ENCODE measurements at places on chromosomes 13 and 19.

- DNase-seq = no peak
These were observed 70.9 kb upstream of the WASF3 start for GRCh38 chr13:26486550-26486949.

DNA sequence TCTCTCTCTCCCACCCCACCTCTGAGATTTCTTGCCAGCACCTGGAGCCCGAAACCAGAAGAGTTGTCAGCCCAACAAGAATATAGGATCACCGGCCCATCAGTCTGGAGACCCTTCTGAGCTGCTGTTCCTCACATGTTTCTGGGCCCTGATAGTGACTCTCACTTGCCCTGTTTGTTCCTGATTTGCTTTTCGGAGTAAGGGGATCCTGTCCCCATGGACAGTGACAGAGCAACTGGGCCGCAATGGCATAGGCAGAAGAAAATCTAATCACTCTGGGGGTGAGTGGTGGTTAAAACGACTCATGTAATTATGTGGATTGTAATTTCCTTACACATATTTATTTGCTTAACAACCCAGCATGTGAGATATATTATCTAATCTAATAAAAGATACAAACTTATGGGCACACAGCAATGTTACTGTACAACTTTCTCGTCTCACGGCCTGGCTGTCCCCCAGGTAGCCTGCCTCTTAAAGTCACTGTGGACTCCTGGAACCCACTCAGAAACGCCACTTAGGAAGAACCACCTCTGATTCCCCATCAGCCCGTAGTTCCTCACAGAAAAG, 663 bp upstream of the SMAD9 start:
- DNase-seq = peak; percentile 6

- DNase-seq = no peak
These were observed 88.7 kb upstream of the USP29 start for GRCh38 chr19:57031106-57031505.

DNA sequence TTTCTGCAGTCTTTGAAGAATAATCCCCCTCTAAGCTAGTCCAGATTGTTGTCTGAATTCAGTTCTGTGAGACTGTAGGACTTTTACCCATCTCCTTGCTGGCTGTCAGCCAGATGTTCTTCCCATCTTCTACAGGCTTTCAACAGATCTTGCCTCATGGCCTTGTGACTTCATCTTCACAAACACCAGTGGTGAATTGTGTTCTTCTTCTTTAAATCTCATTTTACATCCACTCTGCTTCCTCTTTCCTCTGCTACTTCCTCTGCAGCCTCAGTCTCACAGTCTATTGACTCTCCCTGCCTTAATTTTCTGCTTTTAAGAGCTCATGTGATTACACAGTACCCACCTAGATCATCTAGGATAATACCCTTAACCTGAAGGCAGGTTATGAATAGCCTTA, 859.0 kb upstream of the SLITRK1 start:
- DNase-seq = no peak

DNA sequence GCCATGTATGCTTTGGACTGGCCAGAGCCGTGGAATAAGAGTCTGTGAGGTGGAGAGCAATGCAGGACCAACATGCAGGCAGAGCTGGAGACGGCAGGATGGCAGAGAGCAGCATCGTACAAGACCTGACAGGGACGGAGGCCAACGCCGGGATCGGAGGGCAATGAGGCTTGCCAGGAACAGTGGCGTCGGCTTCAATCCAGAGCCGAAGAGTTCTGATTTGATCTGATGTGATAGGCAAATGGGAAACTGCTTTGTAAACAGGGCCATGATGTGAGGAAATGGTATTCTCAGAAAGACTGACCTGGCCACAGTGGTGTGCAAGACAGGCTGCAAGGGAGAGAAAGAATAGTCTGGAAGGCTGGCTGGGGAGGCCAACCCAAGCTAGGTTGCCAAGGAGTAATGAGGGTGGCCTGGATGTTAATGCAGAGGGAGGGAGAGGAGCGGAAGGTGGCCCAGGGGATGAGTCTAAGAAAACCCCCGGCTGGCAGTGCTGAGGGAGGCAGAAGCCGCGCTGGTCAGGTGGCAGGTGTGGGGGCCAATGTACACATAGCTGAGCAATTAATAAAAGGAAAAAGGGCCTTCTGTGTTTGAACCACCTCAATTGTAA, 26.7 kb downstream of the RCBTB2 start:
- DNase-seq = no peak

DNA sequence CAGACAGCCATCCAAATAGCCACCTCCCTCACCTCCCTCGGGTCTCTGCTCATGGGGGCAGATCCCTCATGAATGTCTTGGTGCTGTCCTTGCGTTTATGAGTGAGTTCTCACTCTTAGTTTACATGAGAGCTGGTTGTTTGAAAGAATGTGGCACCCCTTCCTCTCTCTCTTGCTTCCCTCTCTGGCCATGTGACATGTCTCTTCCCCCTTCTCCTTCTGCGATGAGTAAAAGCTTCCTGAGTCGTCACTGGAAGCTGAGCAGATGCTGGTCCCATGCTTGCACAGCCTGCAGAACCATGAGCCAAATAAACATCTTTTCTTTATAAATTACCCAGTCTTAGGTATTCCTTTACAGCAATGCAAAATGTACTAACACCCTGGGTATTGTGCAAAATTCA, 208.7 kb downstream of the LACC1 start:
- DNase-seq = no peak

DNA sequence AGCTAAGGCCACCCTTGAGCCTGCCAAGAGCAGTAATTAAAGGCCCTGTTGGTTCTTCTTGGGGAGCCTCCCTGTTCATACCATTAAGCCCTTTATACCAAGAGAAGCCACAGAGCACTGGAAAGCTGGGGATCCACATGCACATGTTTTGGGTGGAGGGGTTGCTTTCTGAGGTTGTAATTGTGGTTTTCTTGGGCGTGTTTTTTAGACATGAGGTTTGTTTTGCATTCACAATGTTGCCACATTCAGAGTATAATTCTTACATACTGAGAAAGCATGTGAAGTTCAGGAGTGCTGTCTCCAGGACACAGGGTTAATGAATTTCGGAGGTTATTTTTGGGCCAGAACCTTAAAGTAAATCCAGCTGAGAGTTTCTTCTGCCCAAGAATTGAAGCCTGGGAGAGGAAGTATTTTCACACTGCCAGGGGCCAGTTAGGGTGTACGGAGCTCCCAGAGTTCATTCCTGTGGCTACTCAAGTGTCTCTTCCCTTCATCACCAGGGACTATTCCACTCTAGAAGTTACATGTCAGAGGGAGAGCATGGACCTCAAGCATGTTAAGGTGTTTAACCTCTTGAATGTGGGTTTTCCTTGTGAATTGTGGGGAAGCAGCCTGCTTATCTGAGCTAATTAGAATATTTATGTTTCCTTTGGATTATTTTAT, 37.0 kb downstream of the ZNF136 start:
- DNase-seq = no peak

- peak; percentile 100 for DNase-seq
These were observed at the start of gene ZNF57 for GRCh38 chr19:2900296-2901252. Gene ZNF57, plus strand, starts transcription at chr19:2900928. Its CDS starts 118 bp downstream, at chr19:2901046.

All from EL (cell line).